ENCODE measurements at places on chromosomes 12 and 14. TPM values are rescaled to one million over a fixed set of nuclear protein-coding genes. Genes with fewer than 3 reads are reported as not detected.
A peak's percentile ranks its signal among the peaks of the same experiment; 100 is the strongest.

DNA sequence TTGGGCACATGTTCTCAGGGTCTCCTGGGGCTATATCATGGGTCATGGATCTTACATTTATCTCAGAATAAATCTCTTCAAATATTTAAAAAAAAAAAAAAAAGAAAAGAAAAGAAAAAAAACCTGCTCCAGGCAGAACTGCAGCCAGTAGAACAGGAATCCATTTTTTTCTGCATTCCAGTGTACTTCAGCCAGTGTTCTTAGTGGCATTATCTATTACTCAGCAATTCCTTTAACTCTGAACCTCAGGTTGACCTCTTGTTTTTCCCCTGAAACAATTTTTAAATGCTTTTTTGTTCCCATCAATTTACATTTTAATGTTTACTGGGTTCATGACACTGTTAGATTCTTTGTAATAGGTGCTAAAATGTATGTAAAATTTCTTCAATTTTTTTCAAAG lies 66.7 kb upstream of the STXBP6 start:
- DNase-seq, result no peak

GRCh38 chr14:54686219-54686870 lies 119.4 kb downstream of the SAMD4A start:
- no peak for DNase-seq

GRCh38 chr12:106984588-106985137 lies 2.3 kb downstream of the MTERF2 start:
- DNase-seq, result no peak

Gene TMEM19
- 41.1 TPM for total RNA-seq

Gene AQP6
- total RNA-seq, result not detected

- peak; percentile 17 for DNase-seq
These were observed 2.1 kb upstream of the IL23A start for GRCh38 chr12:56336361-56337167.

DNA sequence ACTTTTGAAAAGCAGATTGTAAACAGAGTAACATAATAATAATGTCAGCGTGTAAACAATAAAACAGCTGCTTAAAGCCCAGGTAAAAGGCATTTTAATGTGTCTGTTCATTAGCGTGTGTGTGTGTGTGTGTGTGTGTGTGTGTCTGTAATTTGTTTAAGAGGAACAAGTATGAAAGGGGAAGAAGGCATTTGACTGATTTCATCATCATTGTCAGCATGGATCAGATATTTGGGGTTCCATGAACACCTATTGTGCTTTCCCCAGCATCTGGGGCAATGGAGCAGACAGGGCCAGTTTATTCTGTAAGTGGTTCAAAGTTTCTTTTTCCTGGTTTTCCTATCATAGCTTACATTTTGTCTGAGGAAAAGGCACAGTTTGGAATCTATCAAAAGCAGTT lies 28.9 kb downstream of the SLC25A21 start:
- DNase-seq, result no peak

DNA sequence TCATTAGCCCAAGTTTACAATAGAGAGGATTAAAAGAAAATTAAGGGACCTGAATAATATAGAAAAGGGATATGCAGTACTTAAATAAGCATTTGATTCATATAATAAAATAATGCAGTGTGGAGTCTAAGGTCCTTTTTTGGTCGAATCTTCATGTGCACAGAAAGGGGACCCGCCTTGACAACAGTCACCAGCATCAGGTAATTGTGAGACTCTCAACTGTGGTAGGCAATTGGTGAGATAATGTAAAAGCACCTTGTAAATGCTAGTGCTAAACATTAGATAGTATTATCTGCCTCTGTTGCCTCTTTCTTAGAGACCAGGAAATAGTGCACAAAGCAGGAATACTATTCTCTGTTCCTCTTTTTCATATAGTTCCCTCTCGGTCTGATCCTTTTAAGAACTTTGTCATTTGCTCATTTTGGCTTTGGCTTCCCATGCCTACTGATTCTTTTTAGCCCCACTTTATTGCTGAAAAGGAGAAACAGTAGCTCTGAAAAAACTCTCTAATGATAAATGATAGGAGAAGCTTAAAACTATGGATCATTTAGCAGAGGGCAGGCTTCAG lies 17.5 kb downstream of the CHPT1 start:
- DNase-seq, result no peak

Gene THAP2
- 3.3 TPM for total RNA-seq

Data from transverse colon (tissue), 4 donors.